ENCODE measurements at places on chromosomes 3 and 15.
A peak's percentile ranks its signal among the peaks of the same experiment; 100 is the strongest.

DNA sequence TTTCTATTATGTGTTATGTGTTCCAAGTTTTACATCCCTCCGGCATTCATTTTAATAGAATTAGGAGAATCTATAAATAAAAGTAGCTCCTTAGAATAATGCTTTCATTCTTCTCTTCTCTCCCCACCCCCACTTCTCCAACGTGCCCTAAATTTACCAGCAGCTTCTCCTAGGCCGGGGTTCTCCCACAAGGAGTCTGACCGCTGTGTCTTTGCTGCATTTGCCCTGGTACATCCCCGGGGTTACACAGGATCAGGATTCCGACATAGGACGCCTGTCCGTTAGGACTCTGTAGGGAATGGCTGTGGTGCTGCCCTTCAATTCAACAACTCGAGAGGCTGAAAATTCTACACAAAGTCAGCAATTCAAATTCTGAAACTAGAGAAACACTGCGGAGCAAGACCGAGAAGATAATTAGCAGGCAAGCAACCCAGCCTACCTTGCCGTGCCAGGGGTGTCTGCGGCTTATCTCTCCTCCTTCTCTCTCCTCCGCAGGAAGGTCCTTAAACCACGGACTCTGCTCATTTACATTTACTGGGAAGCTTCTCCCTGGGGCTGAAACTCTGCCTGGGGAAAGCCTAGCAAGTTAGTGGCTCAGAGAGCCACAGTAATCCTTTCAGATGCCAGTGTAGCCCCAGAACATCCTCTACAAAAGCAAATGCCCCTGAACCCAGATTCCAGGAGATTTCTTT lies 18.8 kb downstream of the PCSK6 start:
- DNase-seq, result no peak

DNA sequence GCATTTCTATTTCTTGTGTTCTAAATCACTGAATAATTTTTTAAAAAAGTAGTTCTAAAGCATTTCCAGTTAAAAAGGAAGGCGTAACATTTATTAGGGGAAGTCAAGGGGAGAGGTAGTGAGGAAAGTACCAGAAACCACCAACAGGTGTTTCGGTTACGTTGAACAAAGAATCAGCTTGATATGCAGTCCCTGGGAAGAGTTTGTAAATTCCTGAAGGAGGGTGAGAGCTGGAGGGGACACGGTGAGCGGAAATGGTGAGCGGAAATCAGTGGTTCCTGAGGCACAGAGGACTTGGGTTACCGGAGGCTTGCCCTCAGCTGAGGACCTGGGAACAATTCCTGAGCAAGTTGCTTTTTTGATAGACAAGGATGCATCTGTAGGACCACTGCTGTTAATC lies 17.8 kb downstream of the MAP2K1 start:
- no peak for DNase-seq

DNA sequence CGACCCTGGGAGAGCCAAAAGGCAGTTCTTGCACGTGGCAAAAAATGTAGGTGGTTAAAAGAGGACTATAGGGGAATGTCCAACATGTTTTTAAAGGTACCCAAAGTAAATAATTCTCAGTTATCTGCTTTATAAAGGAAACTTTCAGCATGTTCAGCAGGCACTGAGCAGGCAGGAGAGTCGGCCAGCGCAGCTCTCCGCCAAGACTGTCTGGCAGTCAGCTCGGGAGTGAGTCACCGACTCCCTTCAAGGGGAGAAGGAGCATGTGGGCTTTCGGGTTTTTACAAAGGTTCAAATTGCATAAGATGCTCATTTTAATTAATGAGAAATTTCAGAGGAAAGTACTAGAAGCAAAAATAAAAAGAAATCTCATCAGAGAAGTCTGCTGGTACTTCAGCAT lies 7.0 kb downstream of the GABRA5 start:
- peak; percentile 63 for DNase-seq

DNA sequence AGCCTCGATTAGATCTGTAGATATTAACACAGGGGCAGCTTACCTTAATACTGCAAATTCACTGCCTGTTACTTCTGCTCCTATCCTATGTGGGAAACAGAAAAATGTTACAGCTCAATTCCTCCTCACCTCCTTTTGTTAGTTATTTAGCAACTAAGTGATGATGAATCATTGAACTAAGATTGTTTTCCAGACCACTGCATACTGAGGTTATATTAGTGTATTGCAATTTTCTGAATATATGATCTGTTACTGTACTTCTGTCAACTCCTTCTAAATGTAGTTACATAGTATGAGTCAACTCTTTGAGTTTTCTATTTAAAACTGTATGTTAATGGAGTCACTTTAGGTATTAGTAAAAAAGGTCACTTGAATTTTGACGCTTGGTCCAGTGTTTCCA lies 331.5 kb upstream of the SLCO3A1 start:
- peak; percentile 90 for DNase-seq

DNA sequence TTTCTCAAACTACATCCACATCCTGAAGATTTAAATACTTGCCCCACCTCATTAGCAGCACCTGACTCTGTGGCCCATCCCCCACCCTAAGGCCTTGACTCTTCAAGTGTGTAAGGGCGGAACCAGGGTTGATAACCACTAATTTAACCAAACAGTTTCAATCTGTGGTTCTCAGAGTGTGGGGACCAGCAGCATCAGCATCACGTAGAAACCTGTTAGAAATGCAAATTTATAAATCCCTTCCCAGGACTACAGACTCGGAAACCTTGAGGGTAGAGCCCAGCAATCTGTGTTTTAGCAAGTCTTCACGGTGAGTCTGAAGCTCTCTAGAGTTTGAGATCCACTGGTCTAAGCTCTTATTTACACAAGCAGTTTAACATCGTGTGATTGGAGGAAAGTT lies 12.4 kb downstream of the GNB4 start:
- DNase-seq, result no peak

DNA sequence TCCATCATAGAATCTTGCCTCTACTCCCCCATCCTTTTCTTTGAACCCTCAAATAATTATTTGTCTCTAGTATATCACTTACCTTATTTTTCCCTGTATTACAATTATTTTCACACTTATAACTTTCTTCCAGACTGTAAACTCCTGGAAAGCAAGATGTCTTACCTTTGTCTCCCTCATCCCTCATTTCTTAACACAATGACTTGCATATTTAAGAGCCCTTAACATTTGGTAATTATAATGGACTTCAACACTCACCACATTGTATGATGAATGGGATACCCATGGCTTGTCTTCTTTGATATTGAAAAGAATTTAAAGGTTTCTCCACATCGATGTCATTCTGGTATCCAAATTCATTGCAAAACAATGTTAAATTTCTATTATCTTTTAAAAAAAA lies 81.4 kb upstream of the GUCA1C start:
- DNase-seq, result no peak

Measured in fibroblast of skin of right biceps (primary cell).